ENCODE measurements at places on chromosomes 5 and 9.

DNA sequence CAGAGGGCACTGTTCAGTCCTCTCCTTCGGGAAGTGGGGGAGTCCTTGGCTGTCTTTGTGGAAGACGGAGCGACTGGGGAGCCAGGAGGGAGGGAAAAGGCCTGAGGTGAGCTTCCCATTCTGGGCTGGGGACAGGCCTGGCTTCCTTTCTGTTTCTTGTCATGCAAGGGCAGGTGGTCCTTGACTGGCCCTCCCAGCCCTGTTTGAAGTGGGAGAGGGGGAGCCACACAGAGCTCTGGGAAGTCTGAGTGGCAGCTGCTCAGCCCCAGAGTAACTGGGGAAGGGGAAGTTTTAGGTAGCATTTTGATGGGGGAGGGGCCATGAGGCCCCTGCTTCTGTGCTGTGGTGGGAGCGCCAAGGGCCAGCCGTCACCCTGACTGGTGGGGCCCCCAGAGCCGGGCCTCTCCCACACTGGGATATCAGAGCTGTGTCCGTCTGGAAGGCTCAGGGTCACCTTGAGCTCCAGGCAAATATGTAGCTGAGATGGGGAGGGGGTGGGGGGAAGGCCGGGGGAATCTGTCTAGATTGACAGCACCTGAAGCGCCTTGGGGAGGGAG, 6.5 kb downstream of the UNC5A start:
- no peak for DNase-seq

- DNase-seq, result no peak
Observed at GRCh38 chr5:168723037-168723436, 143.9 kb upstream of the PANK3 start.

DNA sequence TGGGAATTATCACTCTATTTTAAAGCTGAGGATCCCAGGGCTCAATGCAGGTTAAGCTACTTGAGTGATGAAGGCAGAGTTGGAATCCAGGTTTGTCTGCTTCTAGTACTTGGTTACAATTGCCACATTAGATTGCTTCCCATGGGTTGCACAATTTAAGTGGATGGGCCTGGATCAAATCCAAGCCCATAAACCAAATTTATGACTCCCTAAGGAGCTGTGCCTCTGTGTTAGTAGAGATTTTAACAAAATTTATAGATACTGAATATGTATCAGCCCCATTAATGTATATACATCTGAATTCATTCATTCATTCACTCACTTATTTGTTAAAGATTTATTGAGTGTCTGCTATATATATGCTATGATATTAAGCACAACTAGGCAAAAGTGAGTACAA, 332.3 kb upstream of the KLF9 start:
- DNase-seq, result no peak

DNA sequence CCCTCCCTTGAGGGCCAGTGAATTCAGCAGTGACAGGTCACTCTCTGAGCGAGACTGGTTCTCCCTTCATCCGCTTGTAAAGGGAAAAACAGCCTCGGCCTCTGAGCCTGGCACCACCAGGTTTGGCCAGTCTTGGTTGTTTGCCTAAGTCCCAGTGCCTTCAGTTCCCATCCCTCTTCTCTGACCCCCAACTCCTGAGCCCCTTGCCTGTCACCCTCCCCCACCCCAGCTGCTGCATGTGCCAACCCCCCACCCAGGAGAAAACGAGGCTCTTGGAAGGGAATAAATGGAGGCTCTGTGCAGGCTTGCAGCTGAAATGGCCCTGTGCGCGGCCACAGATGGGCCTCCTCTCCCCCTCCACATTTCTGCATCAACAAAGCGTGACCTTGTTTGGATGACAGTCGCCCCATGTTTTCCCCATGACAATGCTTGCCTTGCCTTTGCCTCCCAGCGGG, 3.1 kb downstream of the URM1 start:
- DNase-seq, result no peak

DNA sequence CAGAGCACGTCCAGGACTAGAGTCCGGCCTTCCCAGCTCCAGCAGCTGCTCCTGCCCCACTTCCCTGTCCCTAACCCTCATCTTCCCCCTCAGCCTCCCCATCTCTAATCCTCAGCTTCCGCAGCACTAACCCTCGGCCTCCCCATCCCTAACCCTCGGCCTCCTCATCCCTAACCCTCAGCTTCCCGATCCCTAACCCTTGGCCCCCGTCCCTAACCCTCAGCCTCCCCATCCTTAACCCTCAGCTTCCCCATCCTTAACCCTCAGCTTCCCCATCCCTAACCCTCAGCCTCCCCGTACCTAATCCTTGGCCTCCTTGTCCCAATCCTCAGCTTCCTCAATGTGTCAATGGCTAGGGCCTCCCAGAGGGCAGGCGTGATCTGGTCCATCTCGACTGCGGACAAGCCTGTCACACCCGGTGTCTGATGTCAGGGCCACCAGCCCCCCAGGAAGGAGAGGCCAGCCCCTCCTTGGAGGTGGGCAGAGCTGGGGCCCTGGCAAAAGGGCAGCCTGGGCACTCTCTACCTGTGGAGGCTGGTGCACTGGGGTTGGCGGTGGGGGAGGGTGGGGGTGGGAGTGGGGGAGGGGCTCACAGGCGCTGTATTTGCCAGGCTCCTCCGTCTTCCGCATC, 1.4 kb downstream of the OBP2B start:
- DNase-seq, result no peak

DNA sequence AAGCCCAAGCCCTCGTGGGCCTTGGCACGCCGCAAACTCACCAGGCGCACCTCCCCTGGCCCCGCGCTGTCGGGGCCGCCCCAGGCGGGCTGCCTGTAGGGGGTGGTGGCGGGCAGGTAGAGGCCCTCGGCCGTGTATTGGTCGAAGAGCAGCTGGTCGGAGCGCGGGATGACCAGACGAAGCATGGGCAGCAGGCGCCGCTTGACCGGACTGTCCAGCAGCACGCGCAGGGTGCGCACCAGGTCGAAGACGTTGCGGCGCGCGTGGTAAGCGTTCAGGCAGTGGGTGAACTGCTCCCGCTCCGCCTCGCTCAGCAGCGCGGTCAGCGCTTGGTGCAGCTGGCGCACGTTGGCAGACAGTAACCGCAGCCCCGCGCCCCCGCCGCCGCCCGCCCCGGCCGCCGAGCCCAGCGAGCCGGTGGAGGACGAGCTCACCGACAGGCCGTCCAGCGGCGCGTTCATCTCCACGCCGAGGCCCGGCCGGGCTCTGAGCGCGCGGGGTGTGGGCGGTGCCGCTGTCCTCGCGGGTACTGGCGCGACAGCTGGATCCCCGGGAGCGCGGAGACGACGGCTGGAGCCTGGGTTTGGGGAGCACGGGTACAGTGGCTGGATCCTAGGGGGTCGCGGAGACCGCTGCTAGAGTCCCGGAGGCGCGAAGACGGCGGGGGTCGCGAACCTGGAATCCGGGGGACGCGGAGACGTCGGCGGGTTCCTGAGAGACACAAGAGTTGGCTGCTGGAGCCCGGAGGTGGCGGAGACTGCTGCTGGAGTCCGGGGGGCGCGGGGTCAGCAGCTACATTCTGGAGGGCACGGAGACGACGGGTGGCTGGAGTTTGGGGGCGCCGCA, 709 bp downstream of the WHRN start:
- DNase-seq, result no peak

- DNase-seq, result no peak
Observed at GRCh38 chr5:116371935-116372334, 202.7 kb downstream of the SEMA6A start.

DNA sequence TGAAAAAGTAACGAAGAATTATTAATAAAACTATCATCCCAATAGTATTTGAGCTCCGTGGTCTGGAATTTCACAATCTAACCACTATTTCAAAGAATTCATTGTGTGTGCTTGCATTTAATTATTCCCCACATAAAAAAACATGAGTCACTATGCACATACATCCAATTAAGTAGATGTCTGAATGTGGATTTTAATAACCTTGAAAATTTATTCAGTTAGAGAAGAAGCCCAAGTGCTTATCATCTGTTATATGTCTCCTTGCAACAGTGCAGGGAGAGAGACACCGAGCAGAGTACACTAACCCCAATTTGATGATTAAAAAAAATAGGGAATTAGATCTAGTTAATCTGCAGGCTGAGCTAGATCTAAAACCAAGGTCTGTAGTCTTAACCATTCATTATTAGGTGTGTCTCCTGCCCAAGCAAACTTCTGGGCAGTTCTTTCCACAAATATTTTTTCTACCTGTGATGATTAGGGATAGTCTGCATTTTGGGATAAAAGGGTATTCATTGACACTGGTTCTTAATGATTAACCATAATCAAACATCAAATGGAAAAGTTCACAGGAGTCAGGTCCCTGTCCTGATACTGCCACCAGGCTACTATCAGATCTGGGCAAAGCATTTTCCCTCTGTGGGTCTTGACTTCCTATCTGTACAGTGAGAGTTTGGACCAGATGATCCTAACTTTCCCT, 164.2 kb downstream of the GRIA1 start:
- no peak for DNase-seq

DNA sequence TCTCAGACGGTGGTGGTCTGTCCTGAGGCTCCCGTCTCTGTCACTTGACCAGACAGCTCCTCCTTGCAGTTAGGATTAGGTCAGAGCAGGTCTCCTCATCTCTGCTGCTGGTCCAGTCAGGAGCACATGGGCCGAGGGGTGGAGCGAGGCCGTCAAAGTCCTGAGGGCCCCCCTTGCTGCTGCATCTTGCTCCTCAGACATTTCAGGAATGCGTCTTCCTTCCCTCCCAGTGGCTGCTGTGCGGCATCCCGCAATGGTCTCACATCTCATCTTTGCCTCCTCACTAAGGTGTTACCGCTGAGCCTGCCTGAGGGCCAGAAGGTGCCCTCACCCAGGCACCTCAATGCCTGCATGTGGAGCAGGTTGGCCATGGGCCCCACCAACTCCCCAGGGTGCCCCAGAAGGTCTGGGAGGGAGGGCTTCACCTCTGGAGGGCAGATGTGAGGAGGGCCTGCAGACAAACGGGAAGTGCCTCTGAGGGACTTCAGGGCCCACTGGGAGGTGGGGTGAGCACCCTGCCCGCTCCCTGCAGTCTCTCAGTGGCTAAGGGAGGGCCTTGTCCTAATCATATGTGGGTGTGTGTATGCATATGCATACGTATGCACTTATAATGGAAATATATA, 137.7 kb upstream of the LMX1B start:
- no peak for DNase-seq

DNA sequence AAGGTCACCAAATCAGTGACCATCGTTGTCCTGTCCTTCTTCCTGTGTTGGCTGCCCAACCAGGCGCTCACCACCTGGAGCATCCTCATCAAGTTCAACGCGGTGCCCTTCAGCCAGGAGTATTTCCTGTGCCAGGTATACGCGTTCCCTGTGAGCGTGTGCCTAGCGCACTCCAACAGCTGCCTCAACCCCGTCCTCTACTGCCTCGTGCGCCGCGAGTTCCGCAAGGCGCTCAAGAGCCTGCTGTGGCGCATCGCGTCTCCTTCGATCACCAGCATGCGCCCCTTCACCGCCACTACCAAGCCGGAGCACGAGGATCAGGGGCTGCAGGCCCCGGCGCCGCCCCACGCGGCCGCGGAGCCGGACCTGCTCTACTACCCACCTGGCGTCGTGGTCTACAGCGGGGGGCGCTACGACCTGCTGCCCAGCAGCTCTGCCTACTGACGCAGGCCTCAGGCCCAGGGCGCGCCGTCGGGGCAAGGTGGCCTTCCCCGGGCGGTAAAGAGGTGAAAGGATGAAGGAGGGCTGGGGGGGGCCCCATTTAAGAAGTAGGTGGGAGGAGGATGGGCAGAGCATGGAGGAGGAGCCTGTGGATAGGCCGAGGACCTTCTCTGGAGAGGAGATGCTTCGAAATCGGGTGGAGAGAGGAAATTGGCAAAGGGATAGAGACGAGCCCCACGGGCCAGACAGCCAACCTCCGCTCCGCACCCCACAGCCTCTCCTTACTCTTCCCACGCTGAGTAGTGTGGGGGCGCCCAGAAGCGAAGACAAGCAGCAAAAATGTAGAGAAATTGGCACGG, 1.7 kb downstream of the RXFP3 start:
- no peak for DNase-seq

DNA sequence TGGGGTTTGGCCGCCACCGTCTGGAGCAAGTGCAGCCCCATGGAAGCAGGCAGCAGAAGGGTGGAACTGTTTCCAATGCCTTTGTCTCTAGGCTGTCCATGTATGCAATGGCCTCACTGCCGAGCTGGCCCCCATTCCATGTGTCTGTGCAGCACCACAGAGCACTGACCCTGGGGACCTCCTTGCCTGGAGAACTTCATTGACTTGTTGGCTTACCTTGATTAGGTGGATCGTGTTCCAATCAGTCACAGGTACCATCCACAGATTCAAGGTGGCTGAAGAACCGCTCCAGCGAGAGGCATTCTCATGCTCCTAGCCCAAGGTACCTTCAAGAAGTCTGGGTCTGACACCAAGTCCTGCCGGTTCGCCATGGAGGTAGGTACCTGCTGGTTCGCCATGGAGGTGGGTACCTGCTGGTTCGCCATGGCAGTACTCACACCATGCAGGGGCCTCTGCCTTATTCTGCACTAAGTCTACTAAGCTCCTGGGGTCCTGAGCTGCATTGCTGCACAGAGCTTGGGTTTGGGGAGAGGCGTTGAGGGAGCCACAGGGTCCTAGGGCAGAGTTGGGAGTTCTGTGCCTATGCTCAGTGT, 358.3 kb upstream of the IRX1 start:
- DNase-seq, result no peak

- DNase-seq, result no peak
Observed at GRCh38 chr5:31918739-31919138, 255.4 kb downstream of the GOLPH3 start.

- DNase-seq, result no peak
Observed at GRCh38 chr5:75049456-75050351, 2.7 kb downstream of the GCNT4 start.

DNA sequence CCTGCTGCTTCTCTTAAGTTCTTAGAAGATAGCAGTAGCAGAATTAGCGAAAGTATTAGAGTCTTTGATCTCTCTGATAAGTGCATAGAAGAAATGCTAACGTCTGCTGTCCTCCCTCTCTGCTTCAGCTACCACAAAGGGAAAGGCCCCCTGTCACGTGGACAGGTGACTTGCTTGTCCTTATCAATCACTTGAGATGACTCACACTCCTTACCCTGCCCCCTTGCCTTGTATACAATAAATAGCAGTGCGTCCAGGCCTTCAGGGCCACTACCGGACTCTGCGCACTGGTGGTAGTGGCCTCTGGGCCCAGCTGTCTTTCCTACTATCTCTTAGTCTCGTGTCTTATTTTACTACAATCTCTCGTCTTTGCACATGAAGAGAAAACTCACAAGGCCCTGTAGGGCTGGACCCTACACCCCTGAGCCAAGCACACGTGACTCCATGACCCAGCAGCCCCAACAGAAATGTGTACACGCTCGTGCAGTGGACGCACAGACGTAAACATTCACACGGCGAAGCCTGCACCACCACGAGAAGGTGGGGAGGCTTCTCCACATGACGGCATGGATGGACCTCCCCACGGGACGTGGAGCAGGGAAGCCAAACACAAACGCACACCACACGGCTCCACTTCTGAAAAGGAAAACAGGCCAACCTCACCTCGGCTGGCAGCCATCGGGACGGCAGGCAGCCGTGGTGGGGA, 38.3 kb downstream of the PNPLA7 start:
- DNase-seq, result no peak

GRCh38 chr5:127892467-127893207, 189.4 kb downstream of the CCDC192 start:
- DNase-seq, result peak; percentile 6

Measured in AG04450 (cell line).